ENCODE measurements at places on chromosomes 3 and 15.

- no peak for DNase-seq
These were observed 290.1 kb upstream of the CHRM5 start for GRCh38 chr15:33678176-33678575.

DNA sequence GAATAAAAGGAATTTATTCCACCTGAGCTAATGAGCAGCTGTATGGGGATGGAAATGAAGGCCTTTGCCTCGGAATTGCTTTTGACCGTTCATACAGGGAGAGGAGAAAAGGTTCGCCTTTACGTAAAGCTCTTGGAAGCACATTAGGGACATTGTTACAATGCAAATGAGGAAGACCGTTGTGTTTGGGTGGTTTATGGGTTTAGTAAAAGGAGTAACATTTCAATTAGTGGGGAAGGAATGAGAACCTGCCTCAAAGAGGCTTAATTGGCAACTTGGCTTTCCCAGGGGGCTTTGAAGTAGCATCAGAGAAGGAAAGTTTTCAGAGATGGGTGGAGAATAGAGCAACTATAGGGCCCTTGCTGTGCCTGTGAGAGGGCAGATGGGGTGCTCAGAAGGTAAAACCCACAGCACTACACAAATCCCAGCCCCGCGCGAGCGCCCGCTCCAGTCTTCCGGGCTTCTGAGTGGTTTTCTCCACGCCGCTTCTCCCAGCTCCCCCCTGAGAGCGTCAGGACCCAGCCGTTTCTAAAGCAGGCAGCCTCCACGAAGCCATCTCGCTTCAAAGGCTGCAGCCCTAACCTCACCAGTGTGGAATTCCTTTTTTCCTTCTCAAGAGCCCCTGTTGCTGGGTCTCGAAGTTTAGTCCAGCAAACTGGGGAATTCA is 192.0 kb upstream of the HES1 start:
- no peak for DNase-seq

DNA sequence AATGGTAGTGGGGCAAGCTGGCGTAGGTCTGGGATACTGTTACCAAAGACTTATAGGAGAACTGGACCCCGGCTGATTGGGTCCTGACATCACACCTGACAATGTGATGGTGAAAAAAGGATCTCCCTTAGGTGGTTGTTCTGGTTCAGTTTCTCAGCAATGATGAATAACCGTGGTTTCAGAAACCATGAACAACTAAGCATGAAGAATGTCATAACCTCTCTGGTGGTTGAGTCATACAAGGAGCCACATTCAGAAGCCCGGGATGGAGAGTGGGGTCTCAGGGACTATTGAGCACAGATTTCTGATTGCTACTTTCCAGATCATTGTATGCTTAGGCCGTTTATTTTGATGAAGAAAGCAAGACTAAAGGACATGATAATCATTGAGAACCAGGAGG is 17.4 kb downstream of the GPR160 start:
- DNase-seq, result no peak

DNA sequence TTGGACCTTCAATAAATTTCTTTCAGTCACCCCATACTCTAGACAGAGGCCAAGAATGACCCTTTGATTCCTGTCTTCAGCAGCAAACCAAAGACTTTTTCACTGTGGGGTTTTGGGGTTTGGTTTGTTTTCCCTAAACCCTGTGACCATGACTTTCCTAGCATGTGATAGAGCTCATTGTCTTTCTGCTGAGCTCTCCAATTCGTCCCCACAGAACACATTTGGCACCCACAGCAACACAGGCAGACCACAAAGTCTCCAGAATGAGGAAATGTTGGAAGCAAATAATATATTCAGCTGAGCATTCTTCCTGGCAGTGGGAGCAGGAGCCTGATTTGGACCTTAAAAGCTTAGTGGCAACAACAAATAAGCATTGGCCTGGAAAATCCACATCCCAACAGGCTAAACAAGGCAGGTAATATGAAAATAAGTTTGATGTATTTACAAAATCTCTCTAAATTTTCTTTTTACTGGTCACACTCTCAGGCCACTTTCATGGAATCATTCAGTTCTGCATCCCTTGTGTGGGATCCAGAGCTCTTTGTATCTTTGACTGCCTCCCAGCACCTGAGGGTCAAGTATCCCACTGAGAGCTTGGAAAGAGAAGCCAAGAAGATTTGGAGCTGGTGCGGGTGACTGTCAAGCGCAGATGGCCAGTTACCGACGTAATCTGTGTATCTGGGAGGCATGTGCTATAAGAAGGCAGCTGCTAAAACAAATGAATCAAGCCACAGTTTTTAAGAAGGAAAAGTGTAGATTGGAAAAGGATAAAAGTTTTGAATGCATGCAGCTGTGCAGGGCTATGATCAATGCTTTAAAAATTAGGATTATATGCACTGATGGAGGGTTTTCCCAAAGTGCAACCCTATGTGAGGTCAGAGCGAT is 36.5 kb upstream of the CPB1 start:
- DNase-seq, result peak; percentile 53

DNA sequence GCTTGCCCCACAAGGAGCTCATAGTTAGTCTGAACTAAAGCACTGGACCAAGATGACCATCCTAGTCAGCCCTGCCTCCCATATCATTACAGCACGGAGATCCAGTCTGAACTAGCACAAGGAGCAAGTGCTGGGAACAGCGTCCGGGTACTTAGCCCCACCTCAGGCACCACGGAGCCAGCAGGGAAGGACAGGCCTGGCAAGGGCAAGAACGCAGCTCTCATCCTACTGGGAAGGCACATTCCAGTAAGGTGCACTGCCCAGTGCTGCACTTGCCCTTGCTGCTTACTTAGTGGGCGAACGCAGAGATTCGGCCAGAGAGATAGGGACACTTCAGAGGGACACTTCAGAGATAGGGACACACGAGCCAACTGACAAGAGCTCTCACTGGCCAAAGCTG is 27.6 kb downstream of the SEC61A1 start:
- no peak for DNase-seq

- no peak for DNase-seq
These were observed 410.6 kb downstream of the FOXP1 start for GRCh38 chr3:71172951-71173350.

DNA sequence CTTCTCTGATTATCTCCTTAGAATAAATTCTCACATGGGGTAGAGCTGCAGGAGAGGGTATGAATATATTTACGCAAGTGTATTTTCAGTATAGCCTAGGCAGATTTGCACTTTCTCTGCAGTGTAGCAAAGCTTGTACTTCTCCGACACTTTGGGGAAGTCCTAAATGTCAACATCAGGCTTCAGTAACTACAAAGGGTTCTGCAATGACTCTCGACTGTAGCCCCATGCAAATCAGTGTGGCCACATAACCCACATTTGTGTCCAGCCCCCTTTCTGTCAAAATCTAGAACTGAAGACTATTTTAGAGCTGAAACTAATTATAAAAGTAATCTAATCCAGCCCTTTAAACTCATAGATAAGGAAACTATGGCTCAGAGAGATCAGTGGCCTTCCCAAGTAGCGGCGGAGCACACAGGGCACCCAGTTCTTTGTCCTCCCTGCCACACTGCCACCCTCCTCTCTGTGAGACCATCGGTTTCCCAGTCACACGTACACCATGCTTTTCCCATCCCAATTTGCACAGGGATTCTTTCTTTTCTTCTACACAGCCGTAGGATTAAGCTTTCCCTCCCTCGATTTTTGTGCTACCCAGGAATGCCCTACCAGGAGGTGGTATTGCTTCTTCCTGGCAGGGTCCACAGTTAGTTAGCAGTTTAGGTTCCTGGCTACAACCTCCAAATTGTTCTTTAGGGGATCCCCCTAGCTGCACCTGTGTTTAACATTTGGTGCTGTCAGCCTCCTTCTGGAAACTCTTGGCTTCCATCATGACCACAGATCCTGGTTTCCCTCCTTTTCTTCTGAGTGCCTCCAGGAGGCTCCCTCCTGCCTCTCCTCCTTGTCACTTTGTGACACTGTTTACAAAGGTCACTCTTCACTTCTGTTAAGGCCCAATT is 22.9 kb downstream of the MRAS start:
- no peak for DNase-seq

DNA sequence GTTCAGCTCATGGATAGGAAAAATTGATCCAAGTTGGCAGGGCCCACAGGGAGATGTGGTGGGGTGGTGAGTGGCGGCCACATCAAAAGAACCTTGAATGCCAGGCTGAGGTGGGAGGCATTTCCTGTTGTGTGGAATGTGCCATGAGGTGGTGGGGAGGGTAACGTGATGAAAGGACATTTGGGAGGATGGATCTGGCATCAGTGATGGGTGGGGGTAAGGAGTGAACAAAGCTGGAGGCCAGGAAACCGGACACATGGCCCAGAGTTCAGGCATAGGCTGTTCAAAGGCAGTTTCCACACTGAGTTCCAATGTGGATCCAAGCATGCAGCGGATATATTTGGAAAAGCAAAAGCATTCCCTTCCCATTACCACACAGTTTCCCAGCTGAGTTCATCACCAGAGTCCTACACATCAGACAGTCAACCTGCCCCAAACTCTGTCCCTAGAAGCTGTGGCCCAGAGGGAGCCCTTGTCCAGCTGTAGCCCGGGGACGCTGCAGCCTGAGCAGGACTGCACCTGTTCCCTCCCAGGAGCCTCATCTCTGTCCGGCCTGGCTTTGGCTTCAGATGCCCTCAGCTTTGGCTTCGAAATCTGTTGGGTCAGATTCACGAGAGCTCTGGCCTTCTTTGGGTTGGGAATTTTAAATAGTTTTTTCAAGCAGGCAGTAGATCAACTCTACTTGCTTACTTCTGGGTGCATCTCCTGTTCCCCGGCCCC is 37.8 kb upstream of the GOLGA6B start:
- no peak for DNase-seq

DNA sequence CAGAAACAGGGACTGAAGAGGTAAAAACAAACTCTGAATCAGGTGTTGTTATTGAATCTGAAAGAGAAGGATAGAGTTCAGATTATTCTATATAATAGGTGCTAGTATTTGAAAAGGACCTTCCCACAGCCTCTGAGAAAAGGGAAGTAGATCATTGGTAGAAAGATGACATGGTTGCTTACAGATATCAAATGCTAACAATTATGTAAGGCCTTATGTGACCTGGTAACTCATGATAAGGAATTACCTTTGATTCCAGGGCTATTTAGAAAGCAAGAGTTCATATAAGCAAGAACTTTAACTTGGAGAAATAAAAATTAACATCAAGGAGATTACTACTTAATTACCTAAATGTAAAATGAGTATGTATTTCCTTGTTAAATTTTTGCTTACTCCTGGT is 7.6 kb downstream of the SLC27A2 start:
- DNase-seq, result no peak

GRCh38 chr3:149371001-149371722 is 6.3 kb downstream of the TM4SF1 start:
- DNase-seq, result no peak

DNA sequence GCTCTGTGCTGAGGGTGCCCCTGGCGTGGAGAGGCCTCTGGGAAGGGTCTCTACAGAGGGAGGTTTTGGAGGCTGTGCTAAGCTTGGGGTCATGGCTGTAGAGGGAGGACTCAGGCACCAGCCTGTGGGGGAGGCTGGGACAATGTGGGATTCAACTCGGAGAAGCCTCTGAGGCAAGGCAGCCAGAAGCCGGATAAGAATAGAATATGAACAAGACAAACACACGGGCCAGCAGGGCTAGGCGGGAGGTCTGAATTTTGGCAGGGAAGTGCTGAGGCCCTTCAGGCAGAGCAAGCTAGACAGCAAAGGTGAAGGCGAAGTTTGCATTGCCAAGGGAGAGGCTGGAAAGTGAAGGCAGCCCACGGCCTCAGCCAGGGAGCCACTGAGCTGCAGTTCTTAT is 612.1 kb upstream of the NR2F2 start:
- no peak for DNase-seq

GRCh38 chr3:114223143-114223542 is 14.2 kb downstream of the ZNF80 start:
- DNase-seq, result no peak

- DNase-seq, result no peak
These were observed 166.4 kb downstream of the SUCNR1 start for GRCh38 chr3:152039887-152040286.

DNA sequence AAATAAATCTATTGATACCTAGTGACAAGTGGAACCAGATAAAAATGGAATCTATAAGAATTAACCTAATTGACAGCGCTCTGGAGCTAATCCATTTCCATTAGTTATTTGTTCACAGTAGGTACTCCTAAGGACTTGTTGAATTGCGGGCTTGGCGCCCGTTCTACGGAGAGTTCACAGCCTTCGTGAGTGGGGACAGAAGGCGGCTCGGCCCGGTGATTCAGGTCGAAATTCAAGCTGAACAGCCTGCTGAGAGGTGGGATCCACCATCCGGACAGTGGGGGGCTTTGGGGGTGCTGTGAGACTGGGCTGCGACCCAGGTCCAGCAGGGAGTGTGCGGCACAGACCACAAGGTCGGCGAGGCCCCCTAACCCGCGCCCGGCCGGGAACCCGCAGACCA is 779 bp upstream of the CTNNB1 start:
- DNase-seq, result no peak

- no peak for DNase-seq
These were observed 9.3 kb downstream of the SECISBP2L start for GRCh38 chr15:49036650-49037545.

DNA sequence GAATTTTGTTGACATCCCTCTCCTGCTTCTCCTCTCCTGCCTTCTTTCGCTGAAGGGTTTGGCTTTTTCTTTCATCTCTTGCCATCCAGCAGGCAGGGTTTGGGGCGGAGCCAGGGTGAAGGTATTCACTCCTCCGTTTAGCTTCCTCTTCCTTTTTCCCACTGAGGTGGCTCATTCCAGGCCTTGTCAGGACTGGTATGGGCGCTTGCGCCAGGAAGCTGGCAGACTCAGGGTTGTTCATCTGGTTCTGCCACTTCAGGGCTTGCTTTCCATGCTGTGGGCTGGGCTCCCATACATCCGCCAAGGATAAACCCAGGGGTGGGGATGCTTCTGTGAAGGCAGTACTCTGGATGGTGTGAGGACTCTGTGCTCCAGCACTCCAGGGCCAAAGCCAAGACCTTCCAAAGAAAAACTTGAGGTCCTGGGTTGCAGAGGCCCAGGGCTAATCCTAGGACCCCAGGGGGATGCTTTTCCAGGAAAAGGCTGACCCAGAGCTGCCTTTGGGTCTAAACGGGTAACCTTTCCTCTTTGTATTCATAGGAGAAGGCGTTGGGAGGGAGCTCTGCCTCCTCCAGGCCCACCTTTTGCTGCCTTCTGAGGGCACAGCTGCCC is 7.7 kb upstream of the AMOTL2 start:
- DNase-seq, result no peak

- DNase-seq, result no peak
These were observed 14.4 kb upstream of the OCA2 start for GRCh38 chr15:28113394-28114113.

- no peak for DNase-seq
These were observed 49.7 kb downstream of the MAGEF1 start for GRCh38 chr3:184662187-184662586.

- DNase-seq, result no peak
These were observed 47.2 kb upstream of the MME start for GRCh38 chr3:155032918-155033317.

DNA sequence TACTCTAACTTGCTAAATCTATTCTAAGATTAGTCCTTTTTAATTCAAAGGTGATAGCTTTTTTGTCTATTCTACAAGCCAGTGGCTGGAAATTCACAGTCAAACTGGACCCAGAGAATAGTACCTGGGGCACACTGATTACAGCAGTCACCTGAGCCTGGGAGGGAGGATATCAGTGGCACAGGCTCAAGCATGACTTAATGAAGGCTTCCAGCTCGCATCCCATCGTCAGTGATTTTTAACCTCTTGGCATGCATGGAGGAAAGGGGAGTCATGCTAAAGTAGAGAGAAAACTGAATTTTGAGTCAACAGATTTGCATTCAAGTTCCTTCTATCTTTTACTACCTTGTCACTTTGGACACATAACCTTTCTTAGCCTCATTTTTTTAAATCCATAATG is 24.8 kb downstream of the GOLIM4 start:
- DNase-seq, result no peak

GRCh38 chr3:155984791-155985417 is 114.5 kb downstream of the GMPS start:
- no peak for DNase-seq

- DNase-seq, result no peak
These were observed 78.2 kb downstream of the ATG7 start for GRCh38 chr3:11350374-11350773.
